ENCODE measurements at places on chromosomes 4 and X. TPM values are rescaled to one million over a fixed set of nuclear protein-coding genes. Genes with fewer than 3 reads are reported as not detected.

Gene DLG3
- total RNA-seq, result 6.4 TPM

Gene GABRE
- total RNA-seq, result under 0.01 TPM

Gene ZNF732
- total RNA-seq, result not detected

Gene CDKL2
- total RNA-seq, result 0.21 TPM

Gene BMP3
- total RNA-seq, result 0.10 TPM

Gene DBET
- total RNA-seq, result not detected

Gene ETDA
- not detected for total RNA-seq

Gene TCEAL6
- not detected for total RNA-seq

Gene ENPP6
- total RNA-seq, result not detected

Gene PDE5A
- 16.4 TPM for total RNA-seq

Gene MAGEA2B
- 0.10 TPM for total RNA-seq

Gene VEGFC
- 0.42 TPM for total RNA-seq

Gene GAGE2A
- not detected for total RNA-seq

Gene POU4F2
- not detected for total RNA-seq

Gene AMOT
- 0.52 TPM for total RNA-seq

Gene ESX1
- not detected for total RNA-seq

Gene SPRY1
- total RNA-seq, result 14.1 TPM

Gene HTATSF1
- 21.1 TPM for total RNA-seq

Gene STK26
- 49.7 TPM for total RNA-seq

Gene ADH1A
- total RNA-seq, result not detected

Gene VEGFD
- not detected for total RNA-seq

Gene EGFL6
- not detected for total RNA-seq

Gene GRID2
- total RNA-seq, result not detected

Gene IL13RA1
- 39.3 TPM for total RNA-seq

All from mononuclear cell (primary cell).